Vein endothelial cell (primary cell): ENCODE measurements at places on chromosomes 6 and 20. TPM values are rescaled to one million over a fixed set of nuclear protein-coding genes. Genes with fewer than 3 reads are reported as not detected.

Gene XKR7
- not detected in 2 replicates for total RNA-seq

Gene NUDT3
- 40.5 and 45.5 TPM in 2 replicates for total RNA-seq

Gene OR2H2
- total RNA-seq, result not detected in 2 replicates

Gene POLR3F
- 13.6 and 20.3 TPM in 2 replicates for total RNA-seq
